Activated T-helper 2 cell treated with anti-CD3 and anti-CD28 coated beads, Interferon-gamma antibody, Interleukin-2, Interleukin-4, amounts not matched to agents 10 μg/mL and 5 μg/mL and 100 μg/mL, durations not matched to agents 14 hours and 24 hours and 36 hours (primary cell): ENCODE measurements at places on chromosomes 13 and 19. TPM values are rescaled to one million over a fixed set of nuclear protein-coding genes. Genes with fewer than 3 reads are reported as not detected.

GRCh38 chr13:108728370-108728769 is 99.0 kb downstream of the MYO16 start:
- DNase-seq = no peak

The SHISA7 gene
- not detected in 2 replicates for total RNA-seq

- no peak for DNase-seq
These were observed 32.7 kb upstream of the DCLK1 start for GRCh38 chr13:36163809-36164308.

- no peak for DNase-seq
These were observed 69.2 kb downstream of the DHRS12 start for GRCh38 chr13:51734786-51735185.

DNA sequence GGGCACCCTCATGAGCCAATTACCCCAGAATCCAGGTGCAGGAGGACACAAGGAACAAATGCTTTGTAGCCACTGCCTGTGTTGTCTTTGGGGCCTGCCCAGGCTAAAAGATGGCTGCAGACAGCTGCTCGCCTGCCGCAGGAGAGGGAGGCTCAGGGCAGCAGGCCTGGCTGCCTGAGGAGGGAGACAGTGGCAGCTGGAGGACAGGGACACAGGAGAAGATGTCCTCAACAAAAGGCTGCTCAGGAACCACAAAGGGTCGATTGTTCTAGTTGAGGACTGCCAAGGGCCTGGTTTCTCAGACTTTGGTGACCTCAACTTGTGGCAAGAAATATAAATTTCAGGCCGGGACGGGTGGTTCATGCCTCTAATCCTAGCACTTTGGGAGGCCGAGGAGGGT is 7.6 kb downstream of the SIRT2 start:
- DNase-seq = no peak

DNA sequence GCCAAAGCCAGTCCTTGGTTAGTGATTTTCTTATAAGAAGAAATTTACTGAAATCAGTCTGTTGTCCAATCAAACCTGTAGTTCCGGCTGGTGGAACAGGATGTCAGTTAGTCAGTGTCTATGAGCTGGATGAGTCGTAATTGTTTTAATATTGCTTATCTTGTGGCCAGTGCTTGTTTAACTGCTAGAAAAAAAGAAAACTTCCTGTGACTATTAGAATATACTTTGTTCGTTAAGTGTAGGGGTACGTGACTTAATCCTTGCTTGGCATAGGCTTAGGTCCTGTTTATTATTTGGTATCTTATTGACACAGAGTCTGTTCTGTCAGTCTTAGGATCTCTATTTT is 1484.8 kb upstream of the MIR17HG start:
- no peak for DNase-seq

DNA sequence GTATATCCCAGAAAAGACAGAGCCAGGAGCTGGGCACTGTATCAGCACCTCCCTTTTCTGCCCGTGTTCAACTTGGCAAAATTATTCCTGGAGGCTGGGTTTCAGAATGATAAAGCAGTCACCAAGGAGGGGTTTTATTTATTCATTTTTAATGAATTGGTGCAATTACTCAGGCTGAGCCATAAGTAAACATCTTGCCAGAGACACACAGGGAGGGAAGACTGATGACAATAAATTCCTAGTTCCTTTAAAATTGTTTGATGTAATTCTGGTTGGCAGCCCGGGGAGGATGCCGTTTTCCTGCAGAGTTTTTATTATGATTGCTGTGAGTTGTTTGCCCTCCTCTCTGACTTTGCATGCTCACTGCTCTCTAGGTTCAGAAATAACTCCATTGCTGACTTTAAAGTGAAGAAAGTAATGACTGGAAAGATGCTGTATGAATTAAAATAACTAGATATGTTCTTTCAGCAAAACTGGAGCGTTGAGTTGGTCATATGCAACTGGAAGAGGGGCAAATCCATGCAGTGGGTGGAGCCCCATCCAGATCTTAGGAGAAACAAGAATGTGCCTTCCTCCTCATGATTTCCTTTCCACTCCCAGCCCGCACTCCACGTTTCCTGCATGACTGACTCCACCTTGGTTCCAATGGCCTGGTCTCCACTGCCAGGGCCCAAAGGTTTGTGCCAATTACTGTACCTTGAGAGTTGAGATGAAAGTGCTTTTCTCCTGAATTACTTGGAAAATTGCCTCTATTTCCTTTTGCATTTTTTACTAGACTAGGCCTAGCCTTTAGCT is 182.1 kb downstream of the RFC3 start:
- DNase-seq = no peak

The OXGR1 gene
- not detected in 2 replicates for total RNA-seq

DNA sequence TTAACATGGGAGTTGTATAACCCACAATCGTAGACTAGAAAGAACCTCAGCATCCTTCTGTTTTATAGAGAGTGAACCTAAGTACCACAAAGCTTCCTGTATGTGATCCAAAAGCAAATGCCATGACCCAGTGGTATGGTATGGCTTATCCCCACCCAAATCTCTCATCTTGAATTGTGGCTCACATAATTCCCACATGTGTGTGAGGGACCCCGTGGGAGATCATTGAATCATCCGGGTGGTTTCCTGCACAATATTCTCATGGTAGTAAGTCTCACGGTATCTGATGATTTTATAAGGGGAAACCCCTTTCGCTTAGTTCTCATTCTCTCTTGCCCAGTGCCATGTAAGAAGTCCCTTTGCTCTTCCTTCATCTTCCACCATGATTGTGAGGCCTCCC is 587.9 kb downstream of the LMO7 start:
- DNase-seq = no peak

The LACC1 gene
- total RNA-seq = 0.62 and 0.71 TPM in 2 replicates

The KXD1 gene
- total RNA-seq = 132 and 141 TPM in 2 replicates

DNA sequence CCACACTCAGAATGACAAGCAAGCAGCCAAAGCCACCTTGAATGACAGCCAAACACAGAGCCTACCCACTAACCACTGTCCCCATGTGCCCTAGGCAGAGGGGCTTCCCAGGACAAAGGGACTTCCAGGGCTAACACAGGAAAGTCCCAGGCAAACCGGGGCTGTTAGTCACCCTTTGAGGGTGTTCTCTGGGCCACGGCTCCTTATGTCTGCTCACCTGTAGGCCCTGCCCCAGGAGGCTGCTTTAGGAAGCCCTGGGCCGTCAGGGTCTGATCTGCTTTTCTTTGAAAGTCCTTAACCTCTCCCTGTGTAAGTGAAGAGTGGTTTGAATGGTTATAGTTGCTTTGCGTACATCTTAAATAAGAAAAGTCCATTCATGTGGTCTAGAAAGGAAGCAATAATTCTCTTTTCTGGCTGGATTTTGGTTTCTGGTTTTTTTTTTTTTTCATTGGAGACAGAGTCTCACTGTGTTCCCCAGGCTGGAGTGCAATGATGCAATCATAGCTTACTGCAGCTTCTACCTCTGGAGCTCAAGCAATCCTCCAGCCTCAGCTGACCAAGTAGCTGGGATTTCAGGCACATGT is 161.4 kb downstream of the EFNB2 start:
- no peak for DNase-seq

DNA sequence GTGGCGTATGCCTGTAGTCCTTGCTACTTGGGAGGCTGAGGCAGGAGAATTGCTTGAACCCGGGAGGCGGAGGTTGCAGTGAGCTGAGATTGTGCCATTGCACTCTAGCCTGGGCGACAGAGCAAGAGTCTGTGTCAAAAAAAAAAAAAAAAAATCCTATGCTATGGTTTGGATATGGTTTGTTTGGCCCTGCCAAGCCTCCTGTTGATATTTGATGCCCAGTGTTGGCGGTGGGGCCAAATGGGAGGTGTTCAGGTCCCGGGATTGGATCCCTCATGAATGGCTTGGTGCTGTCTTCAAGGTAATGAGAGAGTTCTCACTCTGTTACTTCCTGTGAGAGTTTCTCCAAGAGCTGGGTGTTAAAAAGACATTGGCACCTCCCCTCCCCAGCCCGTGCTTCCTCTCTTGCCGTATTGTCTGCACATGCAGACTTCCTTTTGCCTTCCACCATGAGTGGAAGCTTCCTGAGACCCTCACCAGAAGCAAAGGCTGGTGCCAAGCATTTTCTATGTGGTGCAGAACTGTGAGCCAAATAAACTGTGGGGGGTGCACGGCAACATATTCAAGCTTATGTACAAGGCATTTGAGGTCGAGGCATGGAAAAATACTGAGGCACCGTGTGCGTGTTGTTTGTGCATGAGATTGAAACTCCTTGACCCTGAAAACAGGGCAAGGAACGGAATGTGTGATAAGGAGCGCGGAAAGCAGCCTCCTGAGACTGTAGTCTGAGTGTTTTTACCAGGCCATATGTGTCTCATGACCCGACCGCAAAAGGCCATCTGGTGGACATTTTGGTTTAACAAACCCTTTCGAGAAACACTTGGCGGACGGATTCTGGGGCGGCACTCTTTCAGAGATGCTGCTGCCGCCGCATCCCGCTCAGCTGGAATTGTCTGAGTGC is 7.3 kb downstream of the SIGLEC9 start:
- DNase-seq = no peak

GRCh38 chr13:106468207-106468606 is 67.3 kb downstream of the EFNB2 start:
- no peak for DNase-seq

The PEAK3 gene
- 0.11 and 0.18 TPM in 2 replicates for total RNA-seq

DNA sequence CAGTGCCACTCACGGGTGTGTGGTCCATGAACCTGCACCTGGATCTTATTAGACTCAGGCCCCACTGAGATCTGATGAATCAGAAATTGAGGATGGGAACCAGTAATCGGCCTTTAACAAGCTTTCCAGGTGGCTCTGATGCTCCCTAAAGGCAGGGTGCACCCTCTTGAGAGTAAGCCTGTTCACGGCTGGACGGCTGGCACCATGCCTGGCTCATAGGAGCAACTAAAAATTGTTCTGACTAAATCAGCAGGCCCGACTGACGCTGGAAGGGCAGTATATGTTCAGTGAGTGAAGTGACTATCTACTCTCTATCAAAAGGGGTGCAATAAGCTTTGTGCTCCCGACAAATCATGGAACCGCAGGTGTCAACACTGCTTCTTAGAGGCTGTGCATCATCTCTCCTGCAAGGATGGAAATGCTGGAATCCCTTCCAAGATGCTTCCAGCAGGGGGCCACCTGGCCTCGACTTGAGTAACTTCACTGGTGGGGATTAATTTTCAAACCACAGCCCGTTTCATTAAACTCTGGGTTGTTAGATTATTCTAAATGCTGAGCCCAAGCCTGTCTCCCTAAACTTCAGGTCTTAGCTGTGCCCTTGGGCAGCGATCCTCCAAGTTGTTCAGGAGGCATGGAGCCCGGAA is 28.4 kb downstream of the TMTC4 start:
- DNase-seq = no peak

DNA sequence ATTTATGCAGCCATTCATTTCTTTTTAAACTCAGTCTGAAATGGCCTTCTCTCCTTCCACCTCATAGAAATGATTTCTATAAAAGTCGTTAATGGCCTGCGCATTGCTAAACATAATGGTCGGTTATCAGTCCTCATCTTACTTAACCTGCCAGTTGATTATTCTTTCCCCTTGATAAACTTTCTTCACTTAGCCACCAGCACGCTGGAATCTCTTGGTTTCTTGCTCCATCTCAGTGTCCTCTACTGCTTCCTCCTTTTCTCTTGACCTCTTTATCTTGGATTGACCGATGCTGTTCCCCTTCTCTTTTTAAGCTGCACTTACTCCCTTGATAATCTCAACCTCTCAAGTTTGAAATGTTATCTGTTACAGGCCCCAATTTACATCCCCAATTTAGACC is 12.2 kb upstream of the CLC start:
- DNase-seq = no peak

- DNase-seq = no peak
These were observed 54.4 kb downstream of the MLLT1 start for GRCh38 chr19:6225232-6225865.

The PROSER1 gene
- 90.9 and 92.0 TPM in 2 replicates for total RNA-seq

GRCh38 chr13:31545616-31546015 is 193.7 kb upstream of the RXFP2 start:
- no peak for DNase-seq

DNA sequence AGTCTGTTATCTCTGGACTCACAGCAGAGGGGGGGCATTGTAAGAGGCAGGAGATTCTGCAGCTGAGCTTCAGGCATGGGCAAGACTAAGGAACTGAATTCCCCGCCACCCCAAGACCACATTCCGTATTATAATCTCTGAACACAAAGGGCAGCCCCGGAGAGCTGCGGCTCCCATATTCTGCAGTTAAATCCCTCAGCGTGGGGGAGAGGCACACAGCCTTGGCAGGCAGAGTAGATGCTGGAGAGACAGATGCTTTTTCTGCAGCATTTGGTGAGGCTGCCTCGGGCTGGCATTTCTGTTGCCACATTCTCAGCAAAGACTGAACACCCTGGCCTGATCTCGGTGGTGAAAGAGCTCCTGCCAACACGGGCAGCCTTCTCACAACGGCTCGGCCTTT is 12.9 kb downstream of the CHAF1A start:
- DNase-seq = no peak

The FAM216B gene
- not detected in 2 replicates for total RNA-seq

The CAPN12 gene
- 2.9 and 3.6 TPM in 2 replicates for total RNA-seq

- no peak for DNase-seq
These were observed 4.2 kb upstream of the DAPK3 start for GRCh38 chr19:3975144-3975543.

DNA sequence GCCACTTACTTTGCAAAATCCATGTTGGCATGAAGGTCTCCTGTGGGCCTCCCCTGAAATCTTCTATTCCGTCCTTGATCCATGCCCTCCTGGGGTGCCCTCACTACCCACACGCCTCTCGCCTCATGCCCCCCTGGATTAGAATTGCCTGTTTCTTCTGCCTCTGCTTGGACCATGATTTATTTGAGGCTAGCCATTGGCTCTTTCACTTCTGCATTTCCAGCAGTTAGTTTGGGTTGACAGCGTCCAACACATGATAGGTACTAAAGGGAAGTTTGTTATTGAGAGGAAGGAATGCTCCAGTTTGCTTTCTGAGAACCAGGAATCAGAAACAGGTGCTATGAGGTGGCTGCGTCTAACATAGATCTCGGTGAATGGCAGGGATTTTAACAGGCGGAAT is 30.5 kb upstream of the TPTE2 start:
- DNase-seq = no peak

DNA sequence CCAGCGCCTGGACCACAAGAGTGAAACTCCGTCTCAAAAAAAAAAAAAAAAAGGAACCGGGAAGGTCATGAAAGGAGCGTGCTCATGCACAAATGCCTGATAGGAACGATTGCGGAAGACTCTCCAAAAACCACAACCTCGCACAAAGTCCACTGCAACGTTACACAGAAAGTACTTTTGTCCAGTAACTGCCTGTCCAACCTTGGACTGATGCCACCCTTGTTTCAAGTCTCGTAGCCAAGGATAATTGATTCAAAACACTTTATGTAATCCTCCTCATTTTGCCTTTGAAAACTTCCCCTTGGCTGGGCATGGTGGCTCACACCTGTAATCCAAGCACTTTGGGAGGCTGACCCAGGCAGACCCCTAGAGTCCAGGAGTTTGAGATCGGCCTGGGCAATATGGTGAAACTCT is 13.7 kb downstream of the LGALS7 start:
- no peak for DNase-seq

GRCh38 chr19:28583242-28583641 is 629.7 kb downstream of the UQCRFS1 start:
- DNase-seq = no peak

GRCh38 chr13:48600374-48601364 is 53.1 kb upstream of the CYSLTR2 start:
- DNase-seq = no peak

The FAM83E gene
- 4.3 and 6.4 TPM in 2 replicates for total RNA-seq

- DNase-seq = no peak
These were observed 5.7 kb downstream of the C19orf25 start for GRCh38 chr19:1473085-1473851.
